Right lobe of liver (tissue), 6 donors: ENCODE measurements at places on chromosomes 13 and 19.
A peak's percentile ranks its signal among the peaks of the same experiment; 100 is the strongest.

DNA sequence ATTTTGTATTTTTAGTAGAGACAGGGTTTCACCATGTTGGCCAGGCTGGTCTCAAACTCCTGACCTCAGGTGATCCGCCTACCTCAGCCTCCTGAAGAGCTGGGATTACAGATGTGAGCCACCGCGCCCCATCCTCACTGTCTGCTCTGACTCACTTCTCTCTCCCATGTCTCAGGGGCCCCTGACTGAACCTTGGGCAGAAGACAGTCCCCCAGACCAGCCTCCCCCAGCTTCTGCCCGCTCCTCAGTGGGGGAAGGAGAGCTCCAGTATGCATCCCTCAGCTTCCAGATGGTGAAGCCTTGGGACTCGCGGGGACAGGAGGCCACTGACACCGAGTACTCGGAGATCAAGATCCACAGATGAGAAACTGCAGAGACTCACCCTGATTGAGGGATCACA is 5.0 kb downstream of the SIGLEC9 start:
- DNase-seq = no peak

DNA sequence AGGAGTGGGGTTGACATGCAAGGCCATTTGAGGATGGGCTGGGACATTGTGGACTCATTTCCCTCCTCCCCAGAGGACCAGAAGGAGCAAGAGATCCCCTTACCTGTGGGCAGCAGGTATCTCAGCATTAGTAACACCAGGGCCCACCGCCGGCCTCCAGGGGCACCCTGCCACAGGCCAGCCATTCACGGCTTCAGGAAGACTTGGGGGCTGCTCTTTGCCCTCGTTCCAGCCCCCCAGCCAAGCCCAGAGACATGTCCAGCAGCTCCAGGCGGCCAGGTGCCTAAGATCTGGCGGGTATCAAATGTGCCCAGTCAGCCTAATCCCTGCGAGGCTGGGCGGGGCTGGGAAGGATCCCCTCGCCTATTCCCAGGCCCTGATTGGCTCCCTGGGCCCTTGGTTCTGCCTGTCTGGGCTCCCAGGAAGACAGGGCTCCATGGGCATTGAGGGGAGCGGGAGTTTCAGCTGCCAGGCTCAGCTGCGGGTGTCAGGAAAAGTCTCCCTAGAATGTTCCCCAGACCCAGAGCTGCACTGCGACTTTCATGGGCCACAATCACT is 21.3 kb upstream of the OR1M1 start:
- DNase-seq = no peak

DNA sequence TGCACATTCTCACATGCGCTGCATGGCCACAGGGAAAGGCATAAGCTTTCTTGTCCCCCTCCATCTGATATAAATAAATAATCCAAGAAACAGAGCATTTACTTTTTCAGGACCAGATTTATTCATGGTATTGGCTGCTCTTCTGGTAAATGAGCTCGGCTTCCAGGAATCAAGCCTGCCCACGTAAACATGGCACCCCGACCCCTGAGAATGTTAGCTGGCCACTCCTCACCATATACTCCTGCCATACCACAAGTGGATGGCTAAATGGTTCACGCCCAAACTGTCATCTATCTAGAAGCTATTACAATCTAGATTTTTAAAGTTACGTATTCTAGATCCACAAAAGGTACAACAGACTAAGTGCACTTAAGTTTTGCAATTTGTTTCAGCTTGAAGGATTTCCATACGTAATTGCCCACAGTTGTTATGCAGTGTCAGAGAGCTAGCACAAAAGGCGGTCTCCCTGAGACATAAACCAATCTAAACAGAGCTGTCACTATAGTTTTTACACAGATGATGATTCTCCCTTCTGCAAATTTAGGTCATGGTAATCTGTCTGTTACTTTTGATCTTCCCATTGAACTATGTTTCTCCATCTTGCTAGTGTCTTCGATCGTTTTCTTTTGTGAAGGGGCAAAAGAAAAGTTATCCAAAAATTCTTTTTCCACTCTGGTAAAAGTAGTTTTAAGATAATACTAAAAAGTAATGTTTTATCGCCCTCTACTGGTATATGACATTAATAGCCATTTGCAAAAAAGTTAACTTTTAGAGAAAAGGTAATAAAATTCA is 16.2 kb upstream of the FOXO1 start:
- no peak for DNase-seq

DNA sequence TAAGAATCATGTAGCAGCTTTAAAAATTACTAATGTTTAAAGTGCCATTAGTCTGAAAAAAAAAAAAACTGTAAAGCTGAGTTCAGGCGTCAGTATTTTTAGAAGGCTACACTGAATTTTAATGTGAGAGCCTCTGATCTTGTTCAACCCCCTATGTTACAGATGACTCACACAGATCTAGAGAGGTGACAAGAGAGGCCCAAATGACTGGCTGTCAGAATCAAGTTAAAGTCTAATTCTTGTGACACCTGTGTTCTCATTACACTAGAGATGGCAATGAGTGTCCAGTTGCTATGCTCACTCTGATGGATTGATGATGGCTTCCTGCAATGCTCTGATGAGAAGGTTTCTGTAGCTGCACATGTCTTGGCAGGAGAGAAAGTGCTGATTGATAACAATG is 203.5 kb upstream of the OBI1 start:
- DNase-seq = no peak

GRCh38 chr19:32540621-32541020 is 40.4 kb upstream of the PDCD5 start:
- DNase-seq = no peak

GRCh38 chr13:25300861-25301346 is 521 bp upstream of the NUP58 start:
- peak; percentile 63 for DNase-seq

DNA sequence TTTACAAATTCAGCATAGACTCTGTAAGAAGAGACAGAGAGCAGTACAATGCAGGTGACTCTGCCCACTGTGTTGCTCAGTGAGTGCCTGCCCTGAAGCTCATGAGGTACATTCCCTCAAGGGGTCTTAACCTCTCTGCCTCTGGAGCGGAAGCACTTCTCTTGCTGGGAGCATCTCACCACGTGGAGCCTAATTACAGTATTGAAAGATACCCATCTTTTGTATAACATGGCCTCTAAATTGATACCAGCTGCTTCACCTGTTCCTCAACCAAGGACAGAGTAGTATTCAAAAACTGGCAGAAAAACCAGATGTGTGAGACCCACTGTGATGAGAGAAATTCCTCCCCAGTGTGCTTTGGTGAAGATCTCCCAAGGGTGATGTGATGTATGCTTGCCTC is 77.1 kb downstream of the SACS start:
- no peak for DNase-seq

DNA sequence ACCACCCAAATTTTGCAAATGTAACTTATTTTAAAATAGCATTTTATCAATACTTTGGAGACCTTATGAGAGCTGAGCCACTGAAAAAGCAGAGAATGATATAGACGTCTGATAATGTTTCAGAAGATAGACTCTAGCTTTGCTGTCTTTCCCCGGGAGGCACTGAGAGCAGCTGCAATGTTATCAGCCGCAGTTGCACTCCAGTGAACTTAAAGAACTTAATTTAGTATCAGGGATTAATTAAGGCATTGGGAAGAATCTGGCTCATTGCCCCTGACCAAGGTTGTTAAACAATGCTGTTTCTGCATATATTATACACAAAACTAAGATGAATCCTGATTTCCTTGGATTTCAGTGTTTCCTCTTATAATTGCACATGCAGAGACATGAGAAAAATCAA is 75.7 kb upstream of the SGCG start:
- no peak for DNase-seq

GRCh38 chr19:954672-955494 is 29.0 kb downstream of the ARID3A start:
- peak; percentile 53 for DNase-seq

DNA sequence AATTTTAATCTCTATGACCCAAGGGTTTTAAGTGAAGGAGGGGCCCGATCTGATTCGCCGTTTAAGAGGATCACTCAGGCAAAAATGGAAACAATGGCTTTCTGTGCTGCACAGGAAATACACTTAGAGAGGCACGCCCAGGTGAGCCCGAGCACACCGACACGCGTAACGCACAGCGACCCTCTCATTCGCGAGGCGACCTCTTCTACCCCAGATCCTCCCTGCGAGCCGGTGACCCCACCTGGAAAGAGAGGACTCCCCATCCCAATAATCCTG is 216 bp downstream of the SH2D3A start:
- DNase-seq = no peak

DNA sequence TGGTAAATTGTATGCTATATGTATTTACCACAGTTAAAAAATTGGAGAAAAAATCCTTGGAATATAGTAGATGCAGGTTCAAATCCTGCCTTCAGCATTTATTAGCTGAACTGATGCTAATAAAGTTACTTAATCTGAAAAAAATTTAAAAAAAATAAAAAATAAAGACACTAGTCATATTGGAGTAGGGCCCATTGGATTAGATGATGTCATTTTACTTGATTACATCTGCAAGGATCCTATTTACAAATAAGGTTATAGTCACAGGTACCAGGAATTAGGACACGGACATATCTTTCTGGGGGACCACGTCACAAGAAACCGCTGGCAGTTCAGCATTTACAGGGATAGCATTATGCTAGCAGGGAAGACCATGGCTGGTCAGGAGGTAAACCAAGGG is 6.2 kb downstream of the ZNF555 start:
- DNase-seq = no peak
